ENCODE measurements at places on chromosomes 13 and 19. TPM values are rescaled to one million over a fixed set of nuclear protein-coding genes. Genes with fewer than 3 reads are reported as not detected.
A peak's percentile ranks its signal among the peaks of the same experiment; 100 is the strongest.

DNA sequence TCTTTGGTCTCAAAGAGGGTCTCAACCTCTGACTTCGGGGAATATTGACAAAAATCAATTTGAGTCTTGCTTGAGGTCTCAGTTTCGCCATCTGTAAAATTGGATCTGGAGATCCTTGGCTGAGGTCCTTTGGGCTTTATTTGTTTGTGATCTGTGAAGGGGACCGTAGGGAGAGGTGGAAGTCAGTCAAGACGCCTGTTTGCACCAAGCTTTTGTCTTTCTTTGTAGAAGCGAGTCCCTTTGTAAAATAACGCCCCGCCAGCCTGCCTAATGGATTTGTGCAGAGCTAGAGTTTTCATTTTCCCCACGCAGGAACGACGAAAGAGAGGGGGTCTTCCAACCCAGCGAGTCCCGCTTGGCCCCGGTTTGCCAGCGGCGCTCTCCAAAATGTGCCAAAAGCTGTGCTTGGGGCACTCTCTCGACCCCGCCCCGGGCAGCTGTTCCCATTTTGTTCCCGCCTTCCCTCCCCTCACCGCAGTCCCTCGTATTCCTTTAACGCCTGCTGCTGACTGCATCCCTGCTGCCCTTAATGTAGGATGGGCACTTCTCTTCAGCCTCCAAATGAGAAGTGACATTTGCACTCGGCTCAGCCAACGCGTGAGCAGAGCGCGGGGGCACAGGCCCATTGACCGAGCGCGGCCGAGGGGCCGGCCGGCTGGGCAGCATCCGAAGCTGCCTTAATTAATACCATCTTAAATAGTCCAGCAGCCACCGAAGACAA is 13.0 kb downstream of the ZIC5 start:
- H3K4me1 ChIP-seq: peaks cover 5% of the 10 kb centered on the region

DNA sequence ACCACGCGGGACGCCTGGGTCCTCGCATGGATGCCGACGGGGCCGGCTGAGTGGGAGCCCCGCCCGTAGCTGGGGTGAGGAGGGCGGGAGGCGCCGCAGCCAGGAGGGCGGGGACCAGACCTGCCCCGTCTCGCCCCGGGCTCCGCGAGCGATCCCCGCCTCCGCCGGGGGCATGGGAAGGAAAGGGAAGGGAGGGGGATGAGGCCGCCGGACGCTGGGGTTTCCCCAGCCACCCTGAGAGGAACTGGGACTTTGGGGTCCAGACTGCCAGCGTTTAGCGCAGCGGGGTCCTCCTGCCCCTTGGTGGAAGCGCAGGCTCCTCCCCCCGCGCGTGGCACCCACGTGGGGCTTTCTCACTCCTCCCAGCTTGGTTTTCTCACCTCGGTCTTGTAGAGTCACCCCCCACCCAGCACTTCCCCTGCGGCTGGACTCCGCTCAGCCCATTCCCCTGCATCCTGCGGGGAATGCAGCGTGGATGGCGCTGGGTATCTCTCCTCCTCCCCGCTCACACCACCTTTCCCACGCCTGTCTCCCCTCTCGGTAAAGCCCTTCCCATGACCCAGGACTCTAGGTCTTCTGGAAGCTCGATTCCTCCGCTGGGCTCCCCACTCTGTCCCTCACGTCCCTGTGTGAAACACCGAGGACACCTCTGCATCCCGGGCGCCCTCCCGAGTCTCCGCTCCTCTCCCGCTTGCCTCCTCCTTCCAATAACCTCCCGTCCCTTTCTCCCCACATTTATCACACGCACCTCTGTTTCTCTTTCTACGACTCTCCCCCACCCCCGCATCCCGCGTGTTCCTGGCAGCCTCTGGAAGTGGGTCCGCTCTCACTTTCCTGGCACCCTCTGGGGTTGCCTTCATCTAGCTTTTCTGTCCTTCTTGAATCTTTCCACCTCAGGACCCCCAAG is 2.1 kb downstream of the TGFB1 start:
- peaks cover 55% of the 10 kb centered on the region for H3K4me1 ChIP-seq
- DNase-seq: peak; percentile 83
- H3K4me3 ChIP-seq: peak overlapping the region; percentile 95
- H3K36me3 ChIP-seq: peaks cover 26% of the 10 kb centered on the region
- H3K27ac ChIP-seq: peak overlapping the region; percentile 95

GRCh38 chr13:94182185-94182761 is 297.2 kb downstream of the DCT start:
- no peak overlapping the region for H3K27ac ChIP-seq
- peaks cover 9% of the 10 kb centered on the region for H3K4me1 ChIP-seq
- H3K27me3 ChIP-seq: no peaks in the 10 kb centered on the region
- DNase-seq: no peak
- H3K36me3 ChIP-seq: no peaks in the 10 kb centered on the region
- no peak overlapping the region for H3K4me3 ChIP-seq

Gene TLE2
- total RNA-seq: 1.1 TPM

Gene CEACAM5
- total RNA-seq: not detected

Gene MUC16
- total RNA-seq: not detected

Gene LILRB2
- not detected for total RNA-seq

Data from activated T-helper 1 cell treated with anti-CD3 and anti-CD28 coated beads, Interleukin-12 subunit alpha, Interleukin-12 subunit beta, Interleukin-2, Interleukin-4 antibody, amounts not matched to agents 30 ng/mL and 10 ng/mL and 1 ng/mL, durations not matched to agents 14 hours and 24 hours and 36 hours (primary cell).